NCI-H2171 treated with DMSO at 0.1 percent for 48 hours (cell line): ENCODE measurements at places on chromosomes 4 and X.

GRCh38 chr4:13703096-13703495 is 75.6 kb upstream of the BOD1L1 start:
- no peak for DNase-seq

GRCh38 chrX:44240036-44240435 is 103.4 kb downstream of the EFHC2 start:
- DNase-seq: no peak

- DNase-seq: no peak
Measured at GRCh38 chrX:39309721-39310152, 508.5 kb downstream of the MID1IP1 start.

DNA sequence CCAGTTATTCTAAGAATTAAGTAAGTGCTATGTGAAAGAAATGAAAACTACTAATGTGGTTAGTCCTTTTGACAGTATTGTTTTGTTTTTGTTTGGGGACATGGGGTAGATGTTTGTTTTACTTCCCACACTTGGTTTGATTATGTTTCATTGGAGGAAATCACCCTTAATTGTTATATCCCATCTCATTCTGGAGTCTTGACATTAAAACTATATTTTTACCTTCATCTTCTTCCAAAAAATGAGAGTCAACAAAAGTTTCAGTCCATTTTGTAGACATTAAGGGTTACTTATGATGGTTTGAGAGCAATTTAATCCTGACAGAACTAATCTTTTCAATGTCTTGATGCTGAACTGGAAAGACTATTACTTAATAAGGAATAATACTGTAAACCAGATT is 108.7 kb downstream of the GPC3 start:
- no peak for DNase-seq
